NCI-H1092 treated with DMSO at 0.1 percent for 48 hours (cell line): ENCODE measurements at places on chromosomes 5 and 9.

GRCh38 chr9:131361202-131361833 lies 32.6 kb upstream of the PRRC2B start:
- DNase-seq, result no peak

DNA sequence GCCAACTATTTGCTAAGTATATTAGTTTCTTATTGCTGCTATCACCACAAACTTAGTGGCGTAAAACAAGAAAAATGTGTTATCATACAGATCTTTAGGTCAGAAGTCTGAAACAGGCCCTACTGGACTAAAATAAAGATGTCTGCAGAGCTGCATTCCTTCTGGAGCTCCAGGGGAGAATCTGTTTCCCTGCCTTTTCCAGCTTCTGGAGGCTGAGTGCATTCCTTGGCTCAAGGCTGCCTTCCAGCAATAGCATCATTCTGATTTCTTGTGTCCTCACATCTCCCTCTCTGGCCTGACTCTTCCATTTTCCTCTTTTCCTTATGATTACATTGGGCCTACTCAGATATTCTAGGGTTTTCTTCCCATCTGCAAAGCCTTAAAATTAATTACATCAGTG lies 15.9 kb downstream of the MAN2A1 start:
- DNase-seq, result no peak

DNA sequence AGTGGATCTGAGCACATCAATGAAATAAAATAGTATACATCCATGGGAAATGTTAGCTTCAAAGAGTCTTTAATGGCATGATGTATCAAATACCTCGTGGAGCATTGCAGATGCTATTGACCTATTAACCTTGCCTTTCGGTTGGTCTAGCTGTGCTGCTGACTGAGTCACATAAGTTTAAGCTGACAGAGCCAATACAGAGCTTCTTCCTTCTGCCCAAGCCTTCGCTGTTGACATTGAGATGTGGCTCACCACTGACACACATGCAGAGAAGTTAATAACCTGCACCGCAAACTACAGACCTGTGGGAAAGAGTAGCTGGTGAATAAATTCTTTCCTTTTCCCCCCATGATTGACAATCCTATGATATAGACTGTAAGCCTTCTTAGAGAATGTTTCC lies 78.2 kb downstream of the LURAP1L start:
- no peak for DNase-seq

DNA sequence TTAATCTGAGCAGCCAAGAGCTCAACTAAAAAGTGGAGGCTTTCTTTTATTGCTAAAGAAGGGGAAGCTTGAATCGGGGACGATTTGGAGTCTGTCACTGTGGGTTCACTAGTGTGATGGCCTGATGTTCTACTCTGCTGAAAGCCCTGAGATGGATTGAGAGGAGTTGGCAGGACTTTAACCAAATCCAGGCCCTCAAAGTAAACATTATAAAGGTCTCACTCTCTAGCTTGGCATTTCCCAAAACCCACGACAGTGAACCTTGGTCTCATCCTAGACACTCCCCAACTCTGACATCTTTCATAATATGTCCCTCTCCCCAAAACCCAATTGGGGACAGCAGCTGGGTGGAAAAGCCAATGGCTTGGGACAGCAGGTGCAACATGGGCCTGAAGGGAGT lies 32.7 kb downstream of the TMOD1 start:
- DNase-seq, result no peak

DNA sequence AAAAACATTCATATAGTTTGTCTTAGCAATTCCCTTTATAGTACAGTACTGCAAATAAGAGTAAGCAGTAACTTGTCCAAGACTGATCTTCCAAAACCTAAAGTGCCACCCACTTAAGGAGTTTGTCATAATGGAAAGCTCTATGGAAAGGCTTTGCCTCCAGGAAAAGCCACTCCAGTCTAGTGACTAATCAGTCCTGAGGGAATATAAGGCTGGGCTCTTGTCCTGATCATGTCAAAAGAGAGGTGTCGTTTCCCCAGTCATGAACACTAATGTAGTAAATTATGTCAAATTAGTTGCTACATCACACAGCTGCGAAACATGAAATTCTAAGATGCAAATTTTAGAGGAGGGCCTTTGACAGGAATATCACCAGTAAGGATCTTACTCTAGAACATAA lies 271.6 kb downstream of the GABRB2 start:
- DNase-seq, result no peak

DNA sequence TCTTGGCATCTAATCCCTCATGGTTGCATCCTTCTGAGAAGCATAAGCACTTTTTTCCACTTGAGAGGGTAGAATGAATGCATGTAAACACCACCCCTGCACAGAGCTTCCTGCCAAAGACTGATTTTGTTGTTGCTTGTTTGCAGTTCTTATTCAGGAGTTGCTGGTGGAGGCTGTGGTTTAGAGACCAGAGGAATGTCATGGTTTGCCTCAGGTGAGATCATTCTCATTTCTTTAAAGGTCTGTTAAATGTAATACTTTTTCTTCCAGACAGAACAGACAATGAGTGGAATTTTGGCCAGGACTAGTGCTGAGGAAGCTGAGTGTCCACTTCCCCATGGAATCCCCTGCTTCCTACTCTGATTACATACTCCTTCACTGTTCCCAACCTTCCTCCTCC lies 3.2 kb upstream of the TNC start:
- no peak for DNase-seq

GRCh38 chr5:176611435-176611834 lies 1.5 kb upstream of the GPRIN1 start:
- DNase-seq, result no peak

DNA sequence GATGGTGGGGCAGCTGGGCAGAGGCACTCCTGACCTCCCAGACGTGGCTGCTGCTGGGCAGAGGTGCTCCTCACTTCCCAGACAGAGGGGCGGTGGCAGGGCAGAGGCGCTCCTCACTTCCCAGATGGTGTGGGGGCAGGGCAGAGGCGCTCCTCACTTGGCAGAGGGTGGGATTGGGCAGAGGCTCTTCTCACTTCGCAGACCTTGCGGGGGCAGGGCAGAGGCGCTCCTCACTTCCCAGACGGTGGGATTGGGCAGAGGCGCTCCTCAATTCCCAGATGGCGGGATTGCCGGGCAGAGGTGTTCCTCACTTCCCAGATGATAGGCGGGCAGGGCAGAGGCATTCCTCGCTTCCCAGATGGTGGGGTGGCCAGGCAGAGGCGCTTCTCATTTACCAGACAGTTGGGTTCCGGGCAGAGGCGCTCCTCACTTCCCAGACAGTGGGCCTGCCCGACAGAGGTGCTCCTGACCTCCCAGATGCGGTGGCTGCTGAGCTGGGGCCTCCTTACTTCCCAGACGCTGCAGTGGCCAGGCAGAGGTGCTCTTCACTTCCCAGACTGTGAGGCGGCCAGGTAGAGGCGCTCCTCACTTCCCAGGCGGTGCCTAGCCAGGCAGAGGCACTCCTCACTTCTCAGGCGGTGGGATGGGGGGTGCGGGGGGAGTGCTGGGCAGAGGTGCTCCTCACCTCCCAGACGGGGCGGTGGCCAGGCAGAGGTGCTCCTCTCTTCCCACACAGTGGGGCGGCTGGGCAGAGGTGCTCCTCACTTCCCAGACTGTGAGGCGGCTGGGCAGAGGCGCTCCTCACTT lies 25.3 kb upstream of the SPATA31E1 start:
- DNase-seq, result no peak

DNA sequence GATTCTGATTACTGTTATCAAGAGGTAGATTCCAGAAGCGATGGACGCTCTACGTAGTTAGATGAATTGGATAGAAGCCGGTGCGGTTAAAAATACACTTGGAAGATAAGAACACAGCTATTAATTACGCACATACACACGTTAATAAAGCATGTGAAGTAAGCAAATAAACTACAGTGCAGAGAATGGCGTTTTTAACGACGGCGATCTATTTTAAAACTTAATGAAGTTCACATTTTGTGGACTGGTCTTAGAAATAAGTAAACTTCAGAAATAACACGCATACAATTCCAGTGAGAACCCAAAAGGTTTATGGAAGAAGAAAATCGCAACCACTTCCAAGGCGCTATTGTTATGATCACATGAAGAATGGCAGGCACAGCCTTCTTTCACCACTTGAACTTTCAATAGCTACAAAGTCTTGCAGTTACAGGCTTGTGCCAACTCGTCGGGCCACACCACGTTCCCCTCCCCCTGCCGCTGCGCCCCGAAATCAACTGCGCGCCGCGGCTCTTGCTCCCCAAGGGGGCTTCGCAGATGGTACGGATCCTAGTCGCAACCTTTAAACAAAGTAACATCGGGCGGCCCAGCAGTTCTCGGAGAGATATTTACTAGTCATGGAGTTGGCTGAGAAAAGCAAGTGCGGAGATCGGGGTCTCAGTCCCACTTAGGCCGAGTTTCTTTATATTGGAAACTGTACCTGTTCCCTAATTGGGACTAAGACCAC lies 866 bp upstream of the SEMA6A start:
- DNase-seq, result no peak

GRCh38 chr5:151110122-151110681 lies 29.4 kb upstream of the TNIP1 start:
- no peak for DNase-seq

DNA sequence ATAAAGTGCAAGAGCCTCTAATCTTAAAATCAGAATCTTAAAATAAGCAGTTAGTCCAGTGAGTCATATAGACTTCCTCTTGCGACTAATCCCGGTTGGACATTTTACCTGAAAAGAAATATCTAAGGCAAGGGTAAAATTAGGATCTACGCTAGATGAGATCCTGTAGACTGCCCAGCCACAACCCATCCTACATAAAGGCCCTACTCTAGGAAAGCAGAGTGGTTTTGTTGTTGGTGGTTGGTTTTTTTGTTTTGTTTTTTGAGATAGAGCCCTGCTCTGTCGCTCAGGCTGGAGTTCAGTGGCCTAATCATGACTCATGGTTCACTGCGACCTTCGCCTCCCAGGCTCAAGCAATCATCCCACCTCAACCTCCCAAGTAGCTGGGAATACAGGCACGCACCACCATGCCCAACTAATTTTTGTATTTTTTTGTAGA lies 6.9 kb downstream of the TSC1 start:
- no peak for DNase-seq

DNA sequence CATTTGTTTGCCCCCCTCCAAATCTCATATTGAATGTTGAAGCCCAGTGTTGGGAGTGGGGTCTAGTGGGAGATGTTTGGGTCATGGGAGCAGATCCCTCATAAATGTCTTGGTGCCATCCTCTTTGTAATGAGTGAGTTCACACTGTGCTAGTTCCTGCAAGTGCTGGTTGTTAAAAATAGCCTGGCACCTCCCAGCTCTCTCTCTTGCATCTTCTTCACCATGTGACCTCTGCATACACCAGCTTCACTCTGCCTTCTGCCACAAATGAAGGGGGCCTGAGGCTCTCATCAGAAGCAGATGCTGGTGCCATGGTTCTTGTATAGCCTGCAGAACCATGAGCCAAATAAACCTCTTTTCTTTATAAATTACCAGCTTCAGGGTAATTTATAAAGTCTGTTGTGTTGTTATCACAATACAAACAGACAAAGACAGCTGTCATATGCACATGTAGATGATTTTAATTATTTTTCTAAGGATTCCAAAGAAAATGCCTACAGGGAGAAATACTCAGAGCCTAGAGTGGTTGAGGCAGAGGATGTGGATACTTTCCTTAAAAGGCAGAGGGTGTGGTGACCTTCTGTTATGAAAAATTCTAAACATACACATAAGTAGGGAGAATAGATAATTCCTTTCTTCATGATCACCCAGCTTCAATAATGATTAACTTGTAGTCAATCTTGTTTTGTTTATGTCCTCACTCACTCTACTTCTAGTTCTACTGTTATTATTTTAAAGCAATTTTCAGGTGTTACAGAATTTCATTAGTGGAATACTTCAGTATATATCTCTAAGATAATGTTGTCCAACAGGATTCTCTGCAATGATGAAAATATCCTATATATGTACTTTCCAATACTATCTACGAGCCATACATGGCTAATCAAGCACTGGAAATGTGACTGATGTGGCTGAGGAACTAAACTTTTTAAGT lies 75.1 kb upstream of the RANBP6 start:
- no peak for DNase-seq

DNA sequence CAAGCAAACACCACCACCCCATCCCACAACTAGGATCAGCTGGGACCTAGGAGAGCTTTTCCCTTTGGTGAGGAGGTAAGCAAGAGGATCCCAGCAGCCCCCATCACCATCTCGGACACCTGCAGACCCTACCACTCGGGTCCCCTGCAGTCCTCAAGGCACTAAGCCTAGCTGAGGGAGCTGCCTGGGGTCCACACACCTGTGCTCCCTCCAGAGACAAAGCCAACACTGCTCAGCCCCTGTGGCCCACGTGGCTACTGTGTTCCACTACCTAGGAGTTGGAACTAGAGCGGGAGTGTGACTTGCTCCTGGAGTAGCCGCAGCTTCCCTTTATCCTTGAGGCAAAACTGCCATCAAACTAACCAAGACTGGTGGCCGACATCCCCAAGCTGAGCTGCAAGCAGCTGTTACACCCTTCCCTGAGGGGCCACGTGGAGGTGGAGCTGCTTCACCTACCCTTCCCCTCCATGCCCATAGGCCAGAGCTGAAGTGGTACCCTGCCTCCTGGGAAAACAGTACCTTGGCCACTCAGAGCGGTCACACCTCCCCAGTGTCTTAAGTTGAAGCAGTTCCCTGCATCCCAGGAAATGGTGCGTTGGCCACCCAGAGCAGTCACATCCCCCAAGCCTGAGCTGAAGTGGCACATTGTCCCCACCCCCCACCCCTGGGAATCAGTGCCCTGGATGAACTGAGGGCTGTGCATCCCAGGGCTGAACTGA lies 205.5 kb downstream of the CACNA1B start:
- no peak for DNase-seq

DNA sequence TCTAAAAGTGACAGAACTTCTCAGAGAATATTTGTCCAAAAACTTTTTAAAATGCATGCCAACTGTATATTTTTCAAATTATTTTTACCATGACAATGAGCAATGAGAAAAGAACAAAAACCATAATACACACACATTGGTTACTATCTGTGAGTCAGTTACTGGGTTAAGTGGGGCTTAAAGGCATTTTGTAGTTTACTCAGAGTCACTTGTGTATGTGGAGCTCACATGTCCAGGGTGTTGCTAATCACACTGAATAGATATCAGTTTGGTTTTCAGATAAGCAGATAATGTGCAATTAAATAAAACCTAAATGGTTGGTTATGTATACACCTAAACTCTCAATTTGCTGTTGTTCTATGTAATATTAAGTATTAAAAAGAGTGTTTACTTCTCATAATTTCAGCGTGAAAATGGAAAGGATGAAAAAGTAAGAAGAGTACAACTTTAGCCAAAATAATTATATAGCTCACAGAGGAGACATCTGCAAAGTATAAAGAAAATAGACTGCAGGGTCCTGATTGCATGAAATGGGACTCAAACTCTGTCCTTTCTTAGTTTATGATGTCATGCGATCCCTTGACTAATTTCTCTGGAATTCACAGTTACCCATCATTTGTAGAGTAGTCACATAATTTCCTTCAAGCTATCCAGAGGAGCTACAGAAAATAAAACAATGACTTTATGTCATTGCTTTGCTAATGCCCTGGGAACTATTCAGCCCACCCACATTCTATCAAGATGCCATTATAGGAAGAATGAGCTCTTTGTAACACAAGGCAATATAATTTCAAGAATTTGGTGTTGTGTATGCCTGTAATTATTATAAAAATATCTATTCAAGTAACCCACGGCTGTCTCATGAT lies 388.0 kb upstream of the ZNF608 start:
- no peak for DNase-seq

- DNase-seq, result no peak
Measured at GRCh38 chr5:171067540-171068130, 205.8 kb downstream of the RANBP17 start.

- no peak for DNase-seq
Measured at GRCh38 chr5:73971326-73971725, 345.3 kb downstream of the ARHGEF28 start.

- DNase-seq, result peak; percentile 13
Measured at GRCh38 chr5:169548315-169548714, 35.3 kb upstream of the SPDL1 start.

GRCh38 chr9:114124138-114124537 lies 25.0 kb upstream of the KIF12 start:
- DNase-seq, result no peak
